Activated naive CD8-positive, alpha-beta T cell treated with anti-CD3 and anti-CD28 coated beads, Interleukin-2, amount 50 U/mL, for 16 hours (primary cell): ENCODE measurements at places on chromosomes 16 and 17.

DNA sequence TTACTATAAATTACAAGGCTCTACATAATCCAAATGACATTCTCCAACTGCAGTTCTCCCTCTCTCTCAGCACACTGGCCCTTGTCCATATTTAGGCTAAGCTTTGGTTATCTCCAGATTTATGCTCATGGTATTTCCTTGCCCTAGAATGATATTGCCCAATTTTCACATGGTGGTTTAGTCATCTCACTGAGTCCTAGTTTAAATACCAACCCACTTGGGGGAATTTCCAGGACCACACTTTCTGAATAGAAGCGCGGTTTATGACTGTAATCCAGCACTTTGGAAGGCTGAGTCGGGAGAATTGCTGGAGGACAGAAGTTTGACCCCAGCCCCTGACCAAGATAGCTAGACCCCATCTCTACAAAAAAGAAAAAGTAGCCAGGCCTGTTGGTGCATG is 280.1 kb upstream of the MON1B start:
- DNase-seq: no peak

GRCh38 chr16:30085247-30085646 is 6.5 kb downstream of the TBX6 start:
- no peak for DNase-seq

DNA sequence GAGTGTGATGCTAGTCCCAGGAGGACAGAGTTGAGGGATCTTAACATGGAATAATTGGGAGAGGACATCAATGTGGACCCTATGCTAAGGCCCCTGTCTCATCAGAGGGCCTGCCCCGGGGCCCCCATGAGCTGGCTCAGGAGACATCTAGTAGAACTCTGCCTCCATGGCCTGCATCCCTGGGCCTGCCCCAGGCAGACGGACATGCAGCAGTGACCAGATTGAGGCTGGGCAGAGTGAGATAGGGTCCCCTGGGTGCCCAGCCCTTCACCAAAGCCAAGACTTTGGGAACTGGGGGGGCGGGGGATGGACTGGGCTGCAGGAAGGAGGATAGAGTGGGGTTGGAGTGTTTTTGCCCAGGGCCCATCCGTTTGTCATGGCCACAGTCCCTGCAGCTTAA is 115.2 kb downstream of the CCDC182 start:
- DNase-seq: no peak

DNA sequence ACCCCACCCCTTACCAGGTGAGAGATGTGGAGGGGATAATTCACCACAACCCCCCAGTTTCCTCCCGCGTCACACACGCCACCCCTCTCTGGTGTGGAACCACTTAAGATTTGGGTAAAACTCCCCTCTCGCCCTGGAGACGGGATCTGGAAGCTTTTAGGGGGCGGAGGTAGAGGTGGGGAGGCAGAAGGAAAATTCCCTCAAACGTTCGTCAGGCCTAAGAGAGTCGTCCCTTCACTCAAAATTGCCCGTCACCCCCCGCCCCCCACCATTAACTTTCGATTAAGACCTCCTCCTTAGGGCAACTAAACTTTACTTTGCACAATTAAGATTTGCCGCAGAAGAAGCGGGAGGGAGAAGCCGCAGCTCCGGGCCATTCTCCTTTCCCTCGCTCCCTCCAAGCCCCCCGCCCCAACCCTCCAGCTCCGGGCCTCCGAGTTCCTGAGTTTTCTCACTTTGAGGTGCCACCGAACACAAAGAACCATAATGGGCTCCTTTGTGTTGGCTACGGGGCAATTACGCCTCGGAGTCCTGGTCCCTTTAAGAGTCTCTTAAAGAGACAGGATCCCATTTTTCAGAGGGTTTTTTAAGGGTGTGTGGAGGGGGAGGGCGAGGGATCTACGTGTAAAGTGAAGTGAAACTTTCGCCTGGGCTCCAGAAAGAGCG is 985 bp upstream of the FZD2 start:
- DNase-seq: no peak

DNA sequence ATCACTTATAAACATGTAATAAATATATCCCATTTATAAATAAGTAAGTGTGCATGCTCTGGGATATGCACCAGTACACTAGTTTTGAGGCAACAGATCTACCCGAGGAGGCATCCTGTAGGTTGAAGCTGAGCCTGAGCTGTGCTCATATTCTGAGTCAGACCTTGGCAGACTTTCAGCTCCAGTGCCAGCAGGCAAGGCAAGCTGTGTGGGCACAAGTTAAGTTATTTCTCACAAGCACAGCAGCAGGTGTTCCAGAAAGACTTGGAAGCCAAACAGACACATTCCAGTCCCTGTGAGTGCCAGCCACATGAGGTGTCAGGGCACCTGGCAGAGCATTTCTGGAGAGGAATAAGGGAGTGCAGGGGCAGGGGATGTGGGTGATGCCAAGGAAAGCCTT is 1.3 kb upstream of the CLEC19A start:
- no peak for DNase-seq

GRCh38 chr17:14513835-14514234 is 213.0 kb downstream of the HS3ST3B1 start:
- DNase-seq: no peak

DNA sequence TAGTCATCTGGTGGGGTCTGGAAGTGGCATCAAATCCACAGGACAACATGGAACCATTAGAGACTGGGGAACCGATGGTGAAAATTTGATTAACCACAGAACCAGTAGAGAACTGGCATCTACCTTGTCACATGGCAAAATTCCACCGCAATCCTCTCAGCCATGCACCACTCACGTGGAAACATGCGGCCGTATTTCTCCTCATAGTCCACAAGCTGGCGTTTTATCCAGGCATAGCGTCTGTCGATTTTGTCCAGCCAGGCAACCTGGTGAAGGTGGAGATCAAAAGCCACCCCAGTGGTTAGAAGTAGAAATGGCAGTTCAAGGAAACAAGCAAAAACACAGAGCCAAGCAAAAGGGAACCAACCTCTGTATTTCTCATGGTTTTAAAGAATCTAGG is 87.6 kb downstream of the VPS53 start:
- no peak for DNase-seq

DNA sequence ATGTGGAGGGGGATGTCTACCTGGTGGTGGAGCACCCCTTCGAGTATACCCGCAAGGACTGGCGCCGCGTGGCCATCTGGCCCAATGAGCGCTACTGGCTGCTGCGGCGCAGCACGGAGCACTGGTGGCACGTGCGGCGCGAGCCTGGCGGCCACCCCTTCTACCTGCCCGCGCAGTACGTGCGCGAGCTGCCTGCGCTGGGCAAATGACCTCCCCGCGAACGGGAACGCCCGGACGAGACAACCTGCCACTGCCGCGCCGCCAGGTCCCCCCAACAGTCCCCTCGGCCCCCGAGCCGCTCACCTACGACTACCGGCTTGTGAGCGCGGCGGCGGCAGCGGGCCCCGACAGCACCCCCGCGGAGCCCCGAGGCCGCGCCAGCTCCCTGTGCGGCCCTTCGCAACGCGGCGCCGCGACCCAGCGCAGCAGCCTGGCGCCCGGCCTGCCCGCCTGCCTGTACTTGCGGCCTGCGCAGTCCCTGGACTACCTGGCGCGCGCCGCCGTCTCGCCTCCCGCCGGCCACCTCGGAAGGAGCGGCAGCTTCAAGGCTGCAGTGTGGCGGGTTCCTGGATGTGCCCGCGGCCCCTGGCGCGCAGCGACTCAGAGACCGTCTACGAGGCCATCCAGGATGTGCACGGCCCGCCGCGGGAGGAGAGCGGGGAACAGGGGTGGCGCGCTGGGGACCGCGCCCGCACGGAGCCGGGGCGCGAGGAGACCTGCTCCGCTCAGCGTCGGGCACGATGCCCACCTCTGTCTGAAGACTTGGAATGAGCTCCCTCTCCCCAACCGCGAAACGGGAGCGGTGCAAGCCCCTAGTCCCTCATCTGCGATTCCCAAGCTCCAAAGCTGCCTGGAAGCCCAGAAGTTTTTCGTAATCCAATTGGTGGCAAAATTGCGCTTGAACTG is 48.7 kb upstream of the AMZ2 start:
- no peak for DNase-seq

- no peak for DNase-seq
These were observed 150.6 kb downstream of the RPTOR start for GRCh38 chr17:80694992-80695912.

GRCh38 chr17:36827081-36827480 is 110.2 kb upstream of the LHX1 start:
- no peak for DNase-seq

DNA sequence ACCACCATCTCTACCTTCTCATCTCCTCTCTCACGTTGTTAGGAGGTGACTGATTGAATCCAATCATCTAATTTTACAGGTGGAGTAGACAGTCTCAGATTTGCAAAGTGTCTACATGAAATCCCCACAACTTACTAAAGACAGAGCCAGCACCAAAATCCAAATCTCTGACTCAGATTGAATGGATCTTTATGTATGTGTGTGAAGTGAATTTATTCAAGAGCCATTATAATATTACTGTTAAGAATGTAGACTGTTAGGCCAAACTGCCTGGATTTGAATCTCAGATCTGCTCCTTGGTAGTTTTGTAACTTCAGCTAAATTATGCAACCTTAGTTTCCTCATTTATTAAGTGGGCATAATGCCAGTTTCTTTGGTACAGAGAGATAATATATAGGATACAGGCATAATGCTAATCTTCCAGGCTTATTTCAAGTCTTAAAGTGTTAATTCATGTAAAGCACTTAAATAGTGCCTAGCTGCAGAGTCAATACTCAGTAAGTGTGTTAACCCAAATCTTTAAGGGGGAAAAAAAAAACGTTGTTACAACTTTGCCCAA is 12.7 kb downstream of the CNEP1R1 start:
- no peak for DNase-seq

DNA sequence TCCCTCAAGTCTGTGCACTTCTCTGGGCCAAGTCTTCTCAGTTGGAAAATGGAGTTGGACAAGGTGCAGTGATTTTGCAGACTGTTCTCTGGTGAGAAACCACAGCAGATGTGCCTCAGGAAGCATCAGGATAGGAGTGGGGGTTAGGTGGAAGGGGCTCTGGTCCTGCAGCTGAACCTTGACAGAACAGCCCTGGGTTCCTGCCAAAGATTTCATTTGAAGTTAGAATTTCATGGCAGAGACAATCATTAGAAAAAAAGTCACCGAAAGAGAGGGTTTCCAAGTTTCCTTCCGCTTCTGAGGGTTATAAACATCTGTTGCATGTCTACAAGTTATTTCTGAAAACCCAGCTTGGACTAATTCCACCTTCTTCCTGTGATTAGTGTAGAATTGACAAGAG is 80.4 kb upstream of the IRX3 start:
- no peak for DNase-seq

DNA sequence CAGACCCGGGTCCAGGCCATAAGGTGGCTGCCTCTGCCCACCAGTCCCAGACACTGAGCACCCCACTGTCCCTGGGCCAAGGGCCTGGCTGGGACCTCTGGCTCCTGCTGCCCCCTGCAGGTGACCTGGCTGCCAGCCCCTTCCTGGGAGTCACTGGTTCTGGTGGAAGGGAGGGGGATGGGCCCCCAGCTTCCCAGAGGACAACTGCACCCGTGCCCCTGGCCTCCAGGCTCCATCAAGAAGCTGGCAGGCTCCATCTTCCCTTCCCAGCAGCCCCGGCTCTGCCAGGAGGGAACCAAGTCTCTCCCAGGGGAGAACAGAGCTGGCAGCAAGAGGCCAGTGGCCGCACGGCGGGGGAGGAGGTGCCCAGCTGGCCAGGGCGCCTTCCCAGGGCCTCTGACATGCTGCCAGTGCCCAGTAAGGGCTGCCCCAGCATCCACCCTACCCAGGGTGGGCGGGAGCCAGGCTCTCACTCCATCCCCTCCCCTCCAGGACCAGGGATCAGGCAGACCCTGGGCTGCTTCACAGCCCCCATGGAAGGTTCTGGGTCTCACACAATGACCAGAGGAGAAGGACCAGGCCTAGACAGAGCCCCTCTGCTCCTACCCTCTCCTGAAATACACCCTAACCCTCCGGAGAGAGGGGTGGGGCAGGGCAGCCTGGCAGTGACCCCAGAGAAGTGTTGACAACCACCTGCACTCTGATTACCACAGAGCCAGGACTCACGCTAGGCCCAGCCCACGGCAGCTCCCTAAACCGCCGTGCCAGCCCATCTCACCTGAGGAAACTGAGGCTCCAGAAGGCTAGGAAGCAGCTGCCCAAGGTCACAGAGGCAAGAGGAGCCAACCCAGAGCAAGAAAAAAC is 3.6 kb downstream of the CLUH start:
- no peak for DNase-seq

GRCh38 chr17:74780443-74781238 is 4.5 kb upstream of the NAT9 start:
- no peak for DNase-seq
